ENCODE measurements at places on chromosomes 1 and 21.

DNA sequence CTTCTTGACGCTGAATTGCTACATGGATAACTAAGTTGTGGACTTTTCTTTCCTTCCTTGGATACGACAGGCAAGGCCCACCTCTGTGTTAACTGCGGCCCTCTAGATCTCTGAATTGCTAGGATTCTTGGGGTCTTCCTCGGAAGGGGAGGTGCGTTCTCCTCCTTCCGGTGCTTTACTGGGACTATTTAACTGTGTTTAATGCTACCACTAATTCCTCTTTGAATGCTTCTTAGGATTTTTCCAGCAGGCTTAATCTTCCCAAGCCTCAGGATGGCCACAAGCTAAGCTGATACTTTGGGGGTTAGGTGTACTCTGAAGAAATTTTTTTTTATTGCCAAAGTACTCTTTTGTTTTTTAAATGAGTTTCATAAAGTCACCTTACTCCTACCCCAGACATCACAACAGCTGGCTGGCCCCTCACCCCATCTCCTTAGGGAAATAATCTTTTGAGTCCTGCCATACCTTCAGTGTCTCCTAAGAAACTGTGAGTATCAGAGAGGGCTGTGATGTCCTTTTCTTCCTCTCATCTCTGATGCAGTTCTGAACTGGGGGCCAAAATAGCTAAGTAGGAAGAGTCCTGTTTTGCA, 21.4 kb downstream of the KIRREL1 start:
- no peak for DNase-seq

GRCh38 chr1:235931171-235931738, 64.5 kb upstream of the LYST start:
- DNase-seq = no peak

DNA sequence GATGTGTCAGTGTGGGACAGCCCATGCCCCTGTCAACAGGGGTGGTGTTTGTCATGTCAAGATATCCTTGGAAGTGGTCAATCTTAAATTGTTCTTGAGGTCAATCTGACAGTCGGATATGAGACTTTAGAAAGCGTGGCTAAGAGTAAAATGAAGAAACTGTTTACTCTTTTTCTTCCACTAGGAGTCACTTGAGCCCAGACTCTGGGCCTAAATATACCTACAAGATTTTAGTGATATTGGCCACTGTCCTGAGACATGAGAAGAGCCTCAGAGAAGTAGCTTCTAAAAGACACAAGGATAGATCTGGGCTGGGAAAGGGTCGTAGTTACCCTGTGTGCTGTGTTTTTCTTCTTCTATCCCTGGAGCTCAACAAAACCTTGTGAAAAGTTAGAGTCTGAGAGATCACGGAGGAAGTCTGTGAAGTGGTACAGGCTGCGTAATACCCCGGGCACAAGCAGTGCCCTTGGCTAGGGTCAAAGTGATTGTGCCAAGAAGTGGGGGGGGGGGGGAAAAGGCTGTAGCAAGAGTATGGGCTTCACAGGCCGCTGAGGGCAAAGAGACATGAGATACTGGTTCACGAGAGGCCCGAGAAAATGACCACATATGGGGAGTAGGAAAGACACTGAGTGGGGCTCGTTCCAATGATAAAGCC, 355.2 kb upstream of the GREM2 start:
- DNase-seq = no peak

- no peak for DNase-seq
These were observed 88.4 kb downstream of the ADCY10 start for GRCh38 chr1:167825419-167826079.

DNA sequence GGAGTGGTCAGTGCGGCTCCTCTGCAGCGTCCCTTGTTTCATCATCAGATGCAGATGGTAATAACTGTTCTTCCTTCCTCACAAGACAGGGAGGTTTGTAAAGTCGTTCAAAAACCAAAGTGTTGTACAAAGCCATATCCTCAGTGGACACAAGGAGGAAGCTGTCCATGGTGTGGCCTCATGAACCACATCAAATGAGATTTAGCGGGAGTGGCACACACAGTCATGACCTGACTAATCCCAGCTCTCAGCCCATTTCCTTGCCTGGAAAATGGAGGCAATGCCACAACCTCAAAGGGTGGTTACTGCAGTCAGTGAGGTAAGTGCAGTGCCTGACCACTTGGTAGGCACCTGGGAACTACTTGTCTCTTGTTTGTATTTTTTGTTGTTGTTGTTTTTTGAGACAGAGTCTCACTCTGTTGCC, 13.4 kb downstream of the ENTREP3 start:
- no peak for DNase-seq

- DNase-seq = no peak
These were observed 1.2 kb downstream of the CHRM3 start for GRCh38 chr1:239387304-239388158.

DNA sequence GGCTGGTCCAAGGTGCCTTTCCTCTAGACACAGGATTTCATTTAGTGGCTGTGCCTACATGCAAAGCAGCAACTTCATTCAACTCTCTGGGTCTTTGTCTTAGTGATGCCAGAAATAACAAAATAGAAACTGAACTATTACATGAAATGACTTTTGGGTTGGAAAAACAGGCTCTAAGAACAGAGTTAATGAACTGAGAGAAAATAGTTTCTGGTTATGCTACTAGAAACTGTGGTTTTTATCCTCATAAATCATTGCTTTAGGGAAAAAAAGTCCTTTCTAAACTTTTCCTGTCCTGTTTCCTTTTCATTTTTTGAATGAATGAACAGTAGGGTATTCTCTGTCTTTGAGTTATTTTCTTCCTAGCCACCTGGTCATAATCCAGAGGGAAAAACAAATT, 424.0 kb downstream of the KIF26B start:
- DNase-seq = no peak

- DNase-seq = no peak
These were observed 27.7 kb downstream of the THRAP3 start for GRCh38 chr1:36251794-36252481.

DNA sequence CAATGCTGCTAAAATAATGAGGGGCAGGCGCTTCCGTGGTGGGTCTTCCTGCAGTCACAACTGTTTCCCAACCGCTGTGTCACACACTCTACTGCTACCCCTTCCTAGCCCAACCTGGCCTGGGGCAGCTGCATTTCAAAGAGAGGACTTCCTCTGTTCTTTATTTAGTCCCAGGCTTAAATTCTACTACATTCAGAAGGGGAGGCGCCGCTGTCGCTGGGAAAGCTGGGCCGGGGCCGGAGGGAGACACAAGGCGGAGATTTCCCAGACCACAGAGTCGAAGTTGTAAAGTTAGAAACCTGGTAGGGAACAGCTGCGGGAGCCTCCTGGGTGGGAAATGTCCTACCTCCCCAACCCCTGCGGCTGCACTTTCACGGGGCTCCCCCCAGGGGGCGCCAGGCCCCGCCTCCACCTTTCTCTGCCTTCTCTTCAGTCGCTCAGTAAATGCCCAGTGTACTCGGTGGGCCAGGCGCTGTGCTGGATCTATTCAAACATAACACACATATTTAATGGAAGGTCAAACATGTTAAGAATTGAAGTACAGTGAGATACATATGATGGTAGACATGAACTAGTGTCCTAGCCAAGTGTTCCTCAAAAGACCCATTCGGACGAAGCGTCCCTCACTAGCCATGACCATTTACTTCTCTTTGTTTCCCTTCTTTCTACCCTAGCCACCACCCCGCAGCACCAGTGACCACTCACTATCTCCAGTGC, 23.1 kb downstream of the DYRK3 start:
- DNase-seq = no peak

GRCh38 chr1:85554630-85555327, 25.8 kb upstream of the CCN1 start:
- DNase-seq = no peak

DNA sequence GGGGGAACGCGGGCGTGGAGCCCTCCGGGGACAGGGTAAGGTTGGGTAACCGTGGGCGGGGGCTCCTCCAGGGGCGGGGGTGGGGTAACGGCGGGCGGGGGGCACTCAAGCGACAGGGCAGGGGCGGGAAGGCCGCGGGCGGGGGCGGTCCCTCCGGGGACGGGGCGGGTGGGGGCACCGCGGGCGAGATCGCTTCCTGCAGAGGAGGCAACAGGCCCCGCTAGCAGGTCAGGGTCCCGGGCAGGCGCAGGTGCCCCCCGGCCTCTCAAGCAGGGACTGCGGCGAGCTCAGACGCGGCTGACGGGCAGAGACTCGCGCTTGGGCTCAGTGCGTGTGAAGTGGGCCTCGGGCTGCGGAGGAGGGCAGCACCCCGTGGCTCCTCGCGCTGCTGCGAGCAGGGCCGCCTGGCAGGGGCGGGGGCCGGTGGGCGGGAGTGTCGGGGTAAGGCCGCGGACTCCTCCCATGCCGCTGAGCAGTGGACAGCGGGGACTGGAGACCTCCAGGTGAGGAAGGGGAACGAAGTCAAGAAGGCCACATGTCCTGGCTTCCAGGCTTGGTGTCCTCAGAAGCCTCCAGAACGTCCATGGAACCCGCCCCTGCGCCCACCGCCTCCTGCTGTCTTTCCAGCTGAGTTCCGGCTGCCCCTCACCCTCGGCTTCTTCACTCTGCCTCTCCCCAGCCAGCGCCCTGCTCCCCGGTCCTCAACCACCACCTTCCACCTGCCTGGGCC, 627 bp upstream of the GNB1 start:
- DNase-seq = peak; percentile 74

DNA sequence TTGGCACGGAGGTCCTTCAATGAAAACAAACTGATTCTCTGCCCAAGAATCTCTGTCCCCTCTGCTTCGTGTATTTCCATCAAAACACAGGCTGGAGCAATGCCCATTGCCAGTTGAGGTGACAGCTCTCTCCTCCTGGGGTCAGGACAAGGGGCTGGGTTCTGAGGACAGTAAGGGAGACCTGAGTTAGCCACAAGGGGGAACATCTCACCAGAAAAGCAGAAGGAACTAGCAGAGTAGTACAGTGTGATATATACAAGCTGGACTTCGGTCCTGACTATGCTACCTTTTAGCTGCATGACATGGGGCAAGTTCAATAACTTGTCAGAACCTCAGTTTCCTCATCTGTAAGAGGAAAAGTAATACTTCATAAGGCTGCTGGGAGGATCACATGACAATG, 50.3 kb downstream of the SYT2 start:
- no peak for DNase-seq

GRCh38 chr1:202045705-202046104, 35.3 kb downstream of the ELF3 start:
- DNase-seq = no peak

GRCh38 chr21:36125512-36126207, 9.2 kb upstream of the CBR3 start:
- DNase-seq = peak; percentile 42

GRCh38 chr1:100306735-100307313, 40.8 kb downstream of the RTCA start:
- DNase-seq = no peak

DNA sequence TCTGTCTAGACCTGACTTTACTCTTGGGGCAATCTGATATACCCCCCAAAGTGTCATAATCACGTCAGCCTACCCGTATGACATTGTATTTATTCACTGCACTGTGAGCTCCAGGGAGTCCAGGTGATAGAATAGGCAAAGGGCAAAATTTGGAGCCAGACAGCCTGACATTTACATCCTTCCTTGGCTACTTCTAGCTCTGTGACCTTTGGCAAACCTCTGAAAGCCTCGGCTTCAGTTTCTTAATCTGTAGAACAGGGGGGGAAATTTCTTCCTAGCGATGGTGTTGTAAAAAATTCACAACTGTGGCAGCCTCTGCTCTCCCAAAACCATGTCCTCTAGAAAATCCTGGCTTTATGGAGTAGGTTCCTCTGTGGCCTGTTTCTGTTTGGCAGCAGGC, 240.9 kb downstream of the KIF26B start:
- no peak for DNase-seq

DNA sequence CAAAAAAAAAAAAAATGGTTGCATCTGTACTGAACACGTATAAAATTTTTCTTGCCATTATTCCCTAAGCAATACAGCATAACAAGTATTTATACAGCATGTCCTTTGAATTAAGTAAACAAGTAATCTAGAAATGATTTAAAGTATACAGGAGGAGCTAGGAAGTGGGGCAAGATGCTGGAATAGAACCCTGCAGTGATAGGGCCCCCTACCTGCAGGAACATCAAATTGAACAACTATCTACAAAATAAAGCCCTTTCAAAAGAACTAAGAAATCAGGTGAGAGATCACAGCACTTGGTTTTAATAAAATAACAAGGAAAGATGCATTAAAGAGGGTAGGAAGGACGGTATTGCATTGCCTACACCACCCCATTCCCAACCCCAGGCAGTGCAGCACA, 10.9 kb downstream of the TSHB start:
- no peak for DNase-seq

- DNase-seq = no peak
These were observed 26.5 kb upstream of the SLC35A3 start for GRCh38 chr1:99943223-99943794.

DNA sequence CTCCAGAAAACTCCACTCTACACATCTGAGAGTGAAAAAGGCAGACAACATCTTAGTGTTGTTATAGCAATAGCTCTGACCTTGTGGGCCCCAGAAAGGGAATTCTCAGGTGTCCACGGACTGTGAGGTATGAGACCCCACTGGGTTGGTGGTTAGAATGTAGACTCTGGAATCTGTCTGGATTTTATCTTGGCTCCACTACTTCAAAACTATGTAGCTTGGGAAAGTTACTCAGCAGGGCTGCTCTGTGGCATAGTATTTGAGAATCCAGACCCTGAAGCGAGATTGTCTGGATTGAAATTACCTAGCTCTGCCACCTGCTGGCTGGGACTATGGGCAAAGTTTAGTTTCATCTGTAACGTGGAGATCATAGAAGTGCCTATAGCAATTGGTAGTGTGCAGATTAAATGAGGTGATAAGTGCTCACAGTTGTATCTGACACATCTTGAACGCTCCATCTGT, 25.8 kb downstream of the PRDM2 start:
- DNase-seq = peak; percentile 48

- DNase-seq = no peak
These were observed 4.2 kb downstream of the PROK1 start for GRCh38 chr1:110455151-110455550.

GRCh38 chr1:110606657-110607535, 738 bp upstream of the KCNA2 start:
- no peak for DNase-seq

DNA sequence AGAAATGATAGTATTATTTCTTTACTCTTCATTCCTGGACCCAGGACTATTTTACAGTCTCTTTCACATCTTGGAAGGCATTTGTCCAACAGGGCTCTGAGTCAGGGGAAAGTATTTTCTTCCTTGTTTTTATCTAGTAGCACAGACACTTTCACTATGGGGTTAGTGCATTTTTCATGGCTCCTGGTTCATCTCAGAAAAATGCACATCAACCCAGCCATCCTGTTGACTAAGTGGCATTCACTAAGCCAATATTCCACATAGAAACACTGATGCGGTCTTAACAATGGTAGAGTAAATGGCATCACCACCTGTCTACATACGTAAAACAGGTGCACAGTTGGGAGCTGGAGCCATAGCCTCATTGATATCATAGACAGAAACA, 87.4 kb upstream of the C1orf21 start:
- DNase-seq = no peak
